ENCODE measurements at places on chromosomes 1 and 21.

DNA sequence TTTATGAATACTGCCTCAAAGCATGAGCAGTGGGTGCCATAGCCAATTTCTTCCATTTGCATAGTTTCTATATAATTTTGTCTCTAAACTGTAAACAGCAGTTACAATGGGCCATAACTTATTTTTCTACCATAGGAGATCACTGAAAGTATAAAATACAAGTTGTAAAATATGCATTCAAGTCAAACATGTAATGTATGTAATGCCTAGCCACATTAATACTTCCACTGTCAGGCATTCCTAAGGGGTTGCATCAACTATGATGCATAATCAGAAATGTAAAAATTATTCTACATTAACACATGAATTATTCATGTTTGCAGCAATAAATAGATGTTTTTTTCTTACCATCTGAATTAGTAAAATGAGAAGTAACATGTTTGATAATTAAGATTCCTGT lies 560.3 kb upstream of the ZP4 start:
- no peak for DNase-seq

GRCh38 chr1:234926264-234926558 lies 202.4 kb downstream of the TOMM20 start:
- DNase-seq = no peak

DNA sequence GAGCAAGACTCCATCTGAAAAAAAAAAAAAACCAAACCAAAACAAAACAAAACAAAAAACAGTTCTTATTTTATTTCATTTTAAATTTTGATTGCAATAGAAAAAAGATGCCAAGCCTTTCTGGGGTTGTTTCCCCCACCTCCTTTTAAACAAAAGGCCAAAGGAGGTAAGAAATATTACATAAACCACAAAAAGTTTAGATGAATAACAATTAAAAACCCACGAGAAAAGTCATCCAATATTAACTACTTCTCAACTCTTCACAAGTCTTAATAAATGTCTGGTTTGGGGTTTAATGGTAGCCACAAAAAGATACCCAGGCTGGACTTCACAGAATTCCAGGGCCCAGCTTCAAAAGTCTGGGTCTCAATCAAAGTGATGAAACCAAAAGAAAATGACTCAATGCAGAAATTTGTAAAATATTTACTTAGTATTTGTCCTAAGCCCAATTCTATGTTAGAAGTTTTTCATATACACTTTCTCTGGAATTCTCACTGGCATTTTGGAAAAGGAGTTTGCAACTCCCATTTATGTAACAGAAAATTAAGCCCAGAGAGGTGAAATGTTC lies 47.0 kb upstream of the SDC3 start:
- DNase-seq = no peak

GRCh38 chr21:44442266-44443125 lies 12.8 kb upstream of the LRRC3 start:
- DNase-seq = no peak

DNA sequence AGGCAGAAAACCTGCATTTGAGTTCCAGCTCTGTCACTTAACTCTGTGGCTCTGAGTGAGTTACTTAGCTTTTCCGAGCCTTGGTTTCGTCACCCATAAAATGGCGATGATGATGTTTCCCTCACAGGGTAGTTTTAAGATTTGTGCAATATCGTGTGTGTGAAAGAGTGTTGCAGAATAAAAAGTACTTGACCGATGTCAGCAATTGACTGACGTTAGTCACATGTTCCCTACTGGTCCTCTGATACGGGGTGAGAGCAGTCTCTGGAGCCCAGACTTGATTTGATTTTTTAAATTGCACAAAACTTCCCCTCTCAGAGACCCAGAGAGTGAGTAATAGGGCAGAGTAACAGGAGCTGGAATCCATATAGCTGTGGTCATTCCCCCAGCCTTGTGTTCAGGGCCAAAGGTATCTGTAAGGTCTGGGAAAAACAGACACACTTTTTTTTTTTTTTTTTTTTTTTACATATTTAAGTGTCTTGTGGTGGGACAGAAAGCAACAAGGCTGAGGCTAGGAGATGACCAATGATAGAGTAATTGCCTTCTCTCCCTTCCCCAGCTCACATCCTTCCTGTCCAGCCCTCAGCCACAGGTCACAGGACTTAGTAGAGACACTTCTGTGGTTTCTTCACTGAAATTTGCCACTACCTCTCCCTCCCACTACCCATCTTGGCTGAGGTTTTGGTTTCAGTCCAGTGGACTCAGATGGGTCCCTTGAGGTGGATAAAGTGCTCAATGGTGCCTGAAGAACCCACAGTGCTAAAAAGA lies 2.0 kb downstream of the FCER1G start:
- no peak for DNase-seq

DNA sequence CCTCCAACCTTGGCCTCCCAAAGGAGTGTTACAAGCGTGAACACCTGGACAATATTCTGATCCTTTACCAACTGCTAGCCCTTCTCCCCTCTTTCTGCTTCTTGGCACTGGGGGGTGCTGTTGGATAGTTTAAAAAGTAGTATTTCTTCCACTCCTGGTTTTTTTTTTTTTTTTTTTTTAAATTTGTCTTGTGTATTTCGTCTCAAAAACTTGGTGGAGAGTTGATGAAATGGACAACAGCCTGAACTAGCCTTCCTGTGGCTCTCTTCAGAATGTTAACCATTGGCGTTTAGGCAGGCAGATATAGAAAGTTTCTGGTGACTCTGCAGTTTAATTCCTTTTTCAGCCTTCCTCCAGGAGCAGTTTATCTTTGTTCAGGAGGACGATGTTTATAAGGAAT lies 69.7 kb upstream of the USP24 start:
- no peak for DNase-seq

GRCh38 chr1:12414444-12415018 lies 184.7 kb downstream of the VPS13D start:
- DNase-seq = no peak

DNA sequence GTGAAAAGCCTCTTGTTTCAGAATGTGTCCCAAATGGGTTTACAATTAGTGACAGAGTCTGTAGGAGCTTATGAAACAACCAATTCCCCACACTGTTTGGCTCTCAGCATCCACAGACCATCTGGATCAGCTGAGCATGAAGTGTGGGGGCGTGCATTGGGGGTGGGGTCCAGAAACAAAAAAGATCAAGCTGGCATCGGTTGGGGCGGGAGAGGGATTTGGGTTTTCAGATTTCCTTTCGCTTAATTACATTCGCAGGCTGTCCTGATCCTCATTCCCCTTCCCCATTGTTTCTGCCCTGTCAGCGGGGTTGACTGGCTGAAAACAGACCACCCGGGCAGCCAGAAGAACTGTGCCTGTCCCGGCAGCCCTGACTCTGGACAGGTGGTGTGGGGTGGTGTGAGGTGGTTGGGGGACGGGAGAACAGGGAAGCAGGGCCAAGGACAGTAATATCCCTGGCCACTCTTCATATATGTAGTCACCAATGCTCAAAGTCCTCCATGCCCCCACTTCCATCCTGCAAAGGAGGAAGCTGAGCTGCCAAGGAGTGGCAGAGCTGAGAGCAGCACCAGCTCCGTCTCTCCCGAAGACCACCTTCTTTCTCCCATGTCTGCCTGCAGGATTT lies 92.0 kb downstream of the IER5 start:
- no peak for DNase-seq

- DNase-seq = no peak
These were observed 56.1 kb downstream of the LMX1A start for GRCh38 chr1:165300400-165300903.

DNA sequence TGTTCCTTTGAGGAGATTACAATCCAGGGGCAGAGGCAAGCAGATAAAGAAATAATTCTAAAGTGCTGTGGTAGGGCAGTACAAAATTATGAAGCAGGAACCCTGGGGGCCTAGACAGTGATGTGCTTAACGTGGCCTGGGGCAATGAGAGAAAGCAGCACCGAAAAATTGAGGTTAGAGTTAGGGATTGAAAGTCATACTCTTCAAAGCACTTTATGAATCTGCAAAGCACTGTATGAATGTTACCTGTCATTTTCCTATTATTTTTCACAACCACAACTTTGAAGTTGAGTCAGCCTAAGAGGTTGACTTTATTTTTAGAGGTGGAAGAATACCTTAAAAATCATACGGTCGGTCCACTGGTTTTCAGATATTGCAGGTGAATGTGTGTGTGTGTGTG lies 183.4 kb upstream of the NFIA start:
- no peak for DNase-seq

DNA sequence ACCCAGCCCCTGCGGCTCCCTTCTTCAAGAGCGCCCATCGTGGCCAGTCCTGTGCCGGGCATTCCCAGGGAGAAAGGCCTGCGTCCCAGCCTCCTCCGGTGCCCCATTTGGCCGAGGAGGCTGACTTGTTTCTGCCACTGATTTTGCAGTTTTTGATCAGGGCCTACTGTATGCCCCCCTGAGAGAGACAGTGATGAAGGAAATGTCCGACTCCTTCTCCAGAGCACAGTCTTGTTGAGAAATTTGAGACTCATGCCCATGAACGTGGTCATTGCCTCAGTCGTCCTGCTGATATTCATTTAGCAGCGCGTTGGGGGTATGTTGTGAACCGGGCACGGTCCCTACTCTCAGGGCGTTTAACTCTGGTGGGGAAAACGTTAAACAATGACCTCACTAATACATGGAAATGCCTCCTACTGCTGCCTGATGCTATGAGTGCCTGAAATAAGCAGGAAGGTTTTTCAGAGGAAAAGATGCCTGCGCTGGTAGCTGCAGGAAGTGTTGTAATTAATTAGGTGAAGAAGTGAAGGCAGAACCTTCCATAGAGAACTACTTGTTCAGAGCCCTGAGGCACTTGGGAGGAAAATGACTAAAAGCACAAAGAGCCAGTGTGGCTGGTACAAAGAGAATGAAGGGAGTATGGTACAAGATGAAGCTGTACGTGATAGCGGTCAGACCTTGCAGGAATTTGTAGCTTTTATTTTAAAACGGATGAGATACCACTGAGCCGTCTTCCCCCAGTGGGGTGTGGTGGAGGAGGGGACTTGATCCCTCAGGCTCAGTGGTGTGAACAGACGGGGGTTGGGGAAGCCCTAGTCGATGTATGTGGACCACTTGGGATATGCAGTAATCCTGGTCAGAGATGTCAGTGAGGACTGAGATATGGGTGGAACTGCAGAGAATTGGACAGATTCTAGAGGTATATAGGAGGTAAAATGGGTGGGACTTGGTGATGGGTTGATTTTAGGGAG lies 730 bp downstream of the ZCCHC17 start:
- DNase-seq = no peak

DNA sequence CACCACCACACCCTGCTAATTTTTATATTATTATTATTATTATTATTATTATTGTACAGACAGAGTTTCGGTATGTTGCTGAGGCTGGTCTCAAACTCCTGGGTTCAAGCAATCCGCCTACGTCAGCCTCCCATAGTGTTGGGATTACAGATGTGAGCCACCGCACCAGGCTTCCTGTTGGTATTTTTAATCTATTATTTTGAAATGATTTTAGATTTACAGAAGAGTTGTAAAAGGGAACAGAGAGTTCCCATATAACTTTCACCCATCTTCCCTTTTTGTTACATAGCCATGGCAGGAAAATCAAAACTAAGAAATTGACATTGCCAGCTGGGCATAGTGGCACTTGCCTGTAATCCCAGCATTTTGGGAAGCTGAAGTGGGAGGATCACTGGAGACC lies 42.9 kb upstream of the CITED4 start:
- no peak for DNase-seq

DNA sequence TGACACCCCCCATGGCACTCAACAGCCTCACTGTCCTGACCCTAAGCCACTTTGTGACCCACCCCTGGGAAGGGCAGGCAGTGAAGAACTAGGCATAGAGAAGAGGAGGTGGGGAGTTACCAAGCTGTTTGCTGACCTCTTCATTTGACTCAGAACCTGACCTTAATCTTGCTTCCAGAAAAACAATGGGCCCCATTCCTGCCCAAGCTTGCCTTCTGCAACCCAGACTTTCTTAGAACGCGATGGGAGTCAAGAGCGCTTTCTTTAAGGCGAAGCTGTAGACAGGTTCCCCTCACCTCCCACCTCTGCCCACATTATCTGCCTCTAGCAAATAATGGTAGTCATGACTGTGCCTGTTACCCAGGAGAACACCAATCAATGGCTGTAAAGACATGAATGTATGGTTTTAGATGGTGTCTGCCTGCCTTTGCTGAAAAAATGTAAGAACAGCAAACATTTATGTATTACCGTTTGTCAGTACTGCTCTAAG lies 8.2 kb upstream of the CBR3 start:
- no peak for DNase-seq

DNA sequence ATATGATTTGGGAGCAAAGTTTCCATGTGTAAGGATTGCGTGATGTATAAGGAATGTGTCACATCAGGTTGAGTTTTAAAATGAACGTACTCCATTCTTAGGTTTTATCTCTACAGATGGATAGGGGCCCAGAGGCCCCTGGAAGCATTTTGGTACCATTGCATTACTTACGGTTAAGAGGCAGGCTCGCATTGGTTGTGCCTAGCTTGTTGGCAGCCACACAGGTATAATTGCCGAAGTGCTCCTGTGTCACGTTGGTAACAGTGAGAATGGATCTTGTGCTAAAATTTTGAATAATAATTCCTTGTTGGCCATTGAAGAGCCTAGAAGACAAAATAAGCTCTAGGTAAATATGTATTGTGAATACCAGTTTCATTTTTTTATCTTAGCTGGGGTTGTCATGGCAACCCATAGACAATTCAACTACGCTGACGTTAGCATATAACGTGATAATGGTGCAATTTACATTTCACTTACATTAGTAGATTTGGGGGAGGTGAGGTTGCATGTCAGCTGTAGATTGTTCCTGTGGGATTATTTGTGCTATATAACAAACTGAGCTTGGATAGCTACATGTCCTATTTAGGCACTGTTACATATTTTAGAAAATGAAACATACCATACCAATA lies 511.9 kb upstream of the ZRANB2 start:
- no peak for DNase-seq

- no peak for DNase-seq
These were observed 41.7 kb upstream of the DNAJC6 start for GRCh38 chr1:65267683-65268082.

- DNase-seq = no peak
These were observed 10.7 kb upstream of the PHTF1 start for GRCh38 chr1:113770031-113770430.

- no peak for DNase-seq
These were observed 109.7 kb downstream of the PPIAL4G start for GRCh38 chr1:148373192-148373925.

- no peak for DNase-seq
These were observed 342.2 kb downstream of the RYR2 start for GRCh38 chr1:237384213-237384612.

GRCh38 chr1:32725615-32725982 lies 23.0 kb upstream of the SYNC start:
- no peak for DNase-seq

DNA sequence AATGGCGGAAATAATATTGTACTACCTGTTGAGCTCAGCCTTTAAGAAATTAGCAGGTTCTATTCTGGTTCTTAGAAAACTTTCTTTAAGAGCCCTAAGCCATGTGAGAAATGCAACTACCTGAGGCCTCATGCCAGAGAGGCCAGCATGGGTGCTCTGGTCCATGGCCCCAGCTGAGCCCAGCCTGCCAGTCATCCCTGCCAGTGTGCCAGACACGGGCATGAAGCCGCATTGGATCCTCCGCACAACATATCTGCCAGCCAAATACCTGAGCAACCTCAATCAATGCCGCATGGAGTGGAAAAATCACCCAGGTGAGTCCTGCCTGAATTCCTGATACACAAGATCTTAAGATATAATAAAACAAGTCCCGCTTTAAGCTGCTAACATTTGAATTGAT lies 91.8 kb downstream of the C21orf91 start:
- DNase-seq = no peak

GRCh38 chr1:107531065-107531908 lies 390.4 kb downstream of the NTNG1 start:
- DNase-seq = no peak

GRCh38 chr1:242006976-242007375 lies 8.1 kb upstream of the MAP1LC3C start:
- DNase-seq = no peak
